Renal pelvis (tissue), 12 donors: ENCODE measurements at places on chromosomes 7 and 10.

DNA sequence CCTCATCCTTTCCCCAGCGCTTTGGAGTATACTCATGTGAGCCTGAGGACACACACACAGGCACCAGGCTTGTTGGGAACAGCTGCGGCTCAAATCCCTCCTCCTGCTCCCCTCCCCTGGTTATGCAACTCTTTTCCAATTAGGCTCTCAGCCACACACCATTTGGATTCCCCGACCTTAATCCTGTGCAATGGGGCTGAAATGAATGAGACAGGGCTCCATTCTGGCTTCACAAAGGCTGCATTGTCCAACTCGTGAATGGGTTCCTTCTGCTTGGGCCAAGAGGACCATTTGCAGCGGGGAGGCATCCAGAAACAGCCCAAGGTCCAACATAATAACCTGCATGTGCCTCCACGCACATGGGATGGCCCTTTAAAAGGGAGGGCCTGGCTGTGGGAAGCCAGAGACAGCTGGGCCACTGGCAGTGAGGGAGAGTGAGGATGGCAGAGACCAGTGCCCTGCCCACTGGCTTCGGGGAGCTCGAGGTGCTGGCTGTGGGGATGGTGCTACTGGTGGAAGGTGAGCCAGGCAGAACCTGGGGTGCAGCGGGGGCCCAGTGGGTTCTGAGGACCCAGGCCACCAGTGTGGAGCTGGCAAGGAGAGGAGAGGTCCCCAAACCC, at the start of gene RGR:
TSS of gene RGR (plus strand) at position 403 of the 620 bp plus-strand sequence. CDS start at position 441, 38 bp downstream.
- no peak for DNase-seq

GRCh38 chr7:158956805-158957509, 100.6 kb downstream of the DYNC2I1 start:
- no peak for DNase-seq

DNA sequence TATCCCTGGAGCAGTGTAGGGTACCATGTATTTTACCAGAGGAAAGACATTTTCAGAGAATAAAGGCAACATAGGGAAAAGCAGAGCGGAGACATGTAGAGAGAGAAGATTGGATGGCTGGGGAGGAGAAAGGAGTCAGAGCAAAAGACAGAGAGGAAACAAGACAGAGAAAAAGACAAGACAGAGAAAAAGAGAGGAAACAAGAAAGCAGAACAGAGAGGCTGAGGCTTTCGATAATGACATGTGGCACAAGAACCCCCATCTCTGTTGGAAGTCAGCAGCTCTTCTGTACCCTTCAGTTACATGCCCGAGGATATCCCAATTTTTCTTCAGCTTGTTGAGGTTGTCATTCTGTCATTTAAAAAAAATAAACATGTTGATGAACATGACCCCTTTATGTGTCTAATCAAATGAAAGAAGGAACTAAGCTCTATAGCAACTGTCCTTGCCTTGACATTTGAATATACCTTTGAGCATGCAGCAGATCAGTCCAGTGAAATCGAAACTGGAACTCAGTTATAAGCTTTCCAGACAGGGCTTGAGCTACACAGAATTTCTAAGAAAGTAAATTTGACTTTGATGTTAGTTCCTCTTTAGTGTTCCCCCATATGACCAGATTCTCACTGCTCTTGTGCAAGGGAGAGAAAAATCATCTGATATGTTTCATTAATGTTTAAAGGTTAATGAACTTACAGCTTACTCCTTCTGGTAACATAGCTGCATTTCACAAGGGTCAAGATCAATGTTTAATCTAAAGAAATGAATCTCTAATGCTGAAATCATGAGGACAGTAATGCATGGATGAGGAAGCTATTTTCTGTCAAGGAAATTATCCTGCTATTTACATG, 75.1 kb upstream of the SP4 start:
- no peak for DNase-seq

DNA sequence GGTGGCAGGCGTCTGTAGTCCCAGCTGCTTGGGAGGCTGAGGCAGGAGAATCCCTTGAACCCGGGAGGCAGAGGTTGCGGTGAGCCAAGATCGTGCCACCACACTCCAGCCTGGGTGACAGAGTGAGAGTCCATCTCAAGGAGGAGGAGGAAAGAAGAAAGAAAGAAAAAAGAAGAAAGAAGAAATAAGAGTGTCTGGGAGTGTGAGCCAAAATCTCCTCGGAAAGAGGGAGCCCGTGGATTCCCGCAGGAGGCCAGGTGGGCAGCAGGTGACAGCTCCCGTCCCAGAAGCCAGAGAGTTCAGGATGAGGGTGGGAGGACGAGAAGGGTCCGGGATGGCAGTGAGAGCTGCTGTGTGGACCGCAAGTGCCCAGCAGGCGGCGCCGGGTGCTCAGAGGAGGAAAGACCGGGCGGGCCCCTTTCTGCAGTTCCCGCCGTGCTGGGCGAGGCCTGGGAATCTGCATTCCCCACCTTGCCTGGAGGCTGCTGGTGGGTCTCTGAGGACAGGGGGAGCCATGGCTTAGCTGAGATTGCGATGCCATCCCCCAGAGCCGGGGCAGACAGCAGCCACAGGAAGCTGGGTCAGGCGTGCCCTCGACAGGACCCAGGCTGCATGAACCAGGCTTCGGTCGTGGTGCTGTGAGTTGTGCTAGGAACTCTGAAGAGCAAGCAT, 17.1 kb upstream of the AMZ1 start:
- DNase-seq, result no peak

DNA sequence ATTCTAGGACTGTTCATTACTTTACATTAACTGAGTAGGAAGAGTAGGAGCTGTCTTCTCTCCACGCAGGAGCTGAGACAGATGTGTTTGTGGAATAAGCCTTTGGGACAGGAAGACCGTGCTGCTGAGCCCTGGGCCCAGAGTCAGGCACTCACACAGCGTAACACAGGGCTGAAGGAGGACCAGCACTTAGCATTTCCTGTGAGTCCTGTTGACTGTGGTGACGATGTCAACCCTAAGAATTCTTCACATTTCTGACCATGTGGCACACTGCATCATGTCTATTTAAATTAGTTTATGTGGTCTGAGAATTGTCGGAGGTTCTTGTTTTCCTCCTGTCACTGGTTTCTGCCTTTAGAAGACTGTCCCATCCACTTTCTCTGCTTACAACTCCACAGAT, 117.2 kb downstream of the PIP4K2A start:
- DNase-seq, result no peak

- DNase-seq, result peak; percentile 60
These were observed 28.4 kb upstream of the SEMA3E start for GRCh38 chr7:83677180-83677866.

- DNase-seq, result no peak
These were observed 227.5 kb upstream of the CHRM2 start for GRCh38 chr7:136640977-136641376.

DNA sequence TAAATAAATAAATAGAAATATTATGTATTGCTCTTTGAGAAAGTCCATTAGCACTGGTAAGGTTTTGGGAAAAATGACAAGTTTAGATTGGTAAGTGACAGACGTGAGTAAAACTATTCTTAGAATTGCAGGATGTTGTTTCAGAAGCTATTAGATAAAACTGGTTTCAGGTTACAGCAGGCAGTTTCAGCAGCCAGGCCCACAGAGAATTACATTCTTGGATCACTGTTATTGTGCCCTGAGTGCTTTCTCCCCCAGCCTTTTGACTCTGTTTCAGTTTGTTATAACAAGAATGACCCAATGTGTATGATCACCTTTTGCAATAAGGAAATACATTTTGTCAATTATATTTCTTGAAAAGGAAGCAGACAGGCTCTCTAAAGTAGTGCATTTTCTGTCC, 86.5 kb downstream of the DKK1 start:
- no peak for DNase-seq

GRCh38 chr7:139598642-139599041, 75.2 kb downstream of the CLEC2L start:
- no peak for DNase-seq

- no peak for DNase-seq
These were observed 350.8 kb upstream of the BMPER start for GRCh38 chr7:33554576-33554975.

GRCh38 chr7:47488201-47488968, 93.5 kb downstream of the TNS3 start:
- DNase-seq, result no peak

DNA sequence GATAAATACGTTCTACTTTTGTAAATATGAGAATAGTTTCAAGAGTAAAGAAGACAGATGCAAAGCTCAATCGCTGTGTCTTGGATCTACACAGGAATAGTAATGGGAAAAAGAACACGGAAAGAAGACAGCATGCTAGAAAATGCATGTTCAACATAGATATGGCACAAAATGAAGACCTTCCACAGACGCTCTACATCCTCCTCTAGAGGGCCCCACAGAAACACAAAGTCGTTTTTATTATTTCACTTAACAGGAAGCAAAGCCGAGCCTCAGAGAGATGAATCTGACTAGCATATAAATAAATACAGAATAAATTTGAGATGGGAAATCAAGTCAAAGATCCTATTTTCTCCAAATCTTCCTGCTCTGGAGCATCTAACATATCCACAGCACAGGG, 292.6 kb downstream of the PARD3 start:
- DNase-seq, result no peak

- no peak for DNase-seq
These were observed 76.8 kb downstream of the CREB3L2 start for GRCh38 chr7:137925091-137925490.
